ENCODE measurements at places on chromosomes 5 and 9. TPM values are rescaled to one million over a fixed set of nuclear protein-coding genes. Genes with fewer than 3 reads are reported as not detected.

MARVELD2 gene
- 1.7 TPM for total RNA-seq

ZNF883 gene
- total RNA-seq: 0.54 TPM

FOXD4 gene
- total RNA-seq: 0.89 TPM

PRDM9 gene
- total RNA-seq: not detected

MOB3B gene
- total RNA-seq: 7.3 TPM

TSLP gene
- total RNA-seq: not detected

WNK2 gene
- not detected for total RNA-seq

ZNF622 gene
- total RNA-seq: 37.1 TPM

PCDHGB4 gene
- 1.8 TPM for total RNA-seq

NFIL3 gene
- 3.4 TPM for total RNA-seq

SH3PXD2B gene
- total RNA-seq: not detected

KLF4 gene
- 3.7 TPM for total RNA-seq

DNA sequence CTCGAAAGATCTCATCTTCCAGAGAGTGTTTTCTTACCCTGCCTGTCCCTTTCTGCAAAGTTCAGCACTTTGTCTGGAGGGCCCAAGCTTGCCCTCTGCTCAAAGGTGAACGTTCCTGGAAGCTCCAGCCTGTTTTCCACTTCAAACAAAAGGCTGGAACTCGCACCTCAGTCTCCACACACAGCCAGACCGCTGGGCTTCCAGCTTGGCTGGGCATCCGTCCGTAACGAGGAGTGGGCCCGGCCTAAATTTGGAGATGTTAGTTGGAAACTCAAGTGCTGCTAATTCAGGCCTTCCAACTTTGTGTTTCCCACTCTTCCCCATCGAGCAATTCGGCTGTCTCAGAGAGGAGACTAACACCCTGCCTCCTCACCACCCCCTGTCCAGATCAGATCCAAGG lies 35.1 kb downstream of the FGF18 start:
- DNase-seq: no peak

DNA sequence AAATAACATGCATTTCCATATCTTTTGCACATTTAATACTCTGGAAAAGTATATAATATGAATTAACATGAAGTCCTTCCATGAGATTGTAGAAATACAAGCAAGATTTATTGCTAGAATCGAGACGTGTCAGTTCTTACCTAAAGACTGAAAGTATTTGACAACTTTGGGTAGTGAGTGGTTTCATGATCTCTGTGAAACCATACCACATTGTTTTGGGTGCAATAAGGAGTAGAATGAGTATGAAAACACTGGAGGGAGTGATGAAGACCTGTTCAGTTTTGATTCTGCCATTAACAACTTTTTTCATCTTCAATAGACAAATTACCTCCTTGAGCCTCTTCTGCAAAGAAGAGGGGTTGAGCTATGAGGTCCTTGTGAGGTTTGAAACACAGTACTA lies 133.7 kb downstream of the NUDT12 start:
- no peak for DNase-seq

DNA sequence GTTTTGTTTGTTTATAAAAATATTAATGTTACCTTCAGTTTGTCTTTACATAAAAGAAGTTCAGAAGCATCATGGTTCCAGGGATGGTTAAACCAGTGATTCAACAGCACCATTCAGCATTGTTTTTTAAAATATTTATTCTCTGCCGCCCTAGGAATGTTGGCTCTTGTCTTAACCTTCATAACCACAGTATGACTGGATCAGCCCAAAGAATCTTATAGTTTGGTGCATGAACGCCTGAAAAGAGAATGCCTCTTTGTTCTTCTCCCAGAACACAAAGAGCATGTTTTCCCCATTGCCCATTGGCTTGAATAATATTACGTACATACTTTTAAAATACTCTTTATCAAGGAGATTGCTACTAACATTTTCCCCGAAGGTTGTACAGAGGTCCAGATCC lies 413.4 kb downstream of the ANXA1 start:
- DNase-seq: no peak

DNA sequence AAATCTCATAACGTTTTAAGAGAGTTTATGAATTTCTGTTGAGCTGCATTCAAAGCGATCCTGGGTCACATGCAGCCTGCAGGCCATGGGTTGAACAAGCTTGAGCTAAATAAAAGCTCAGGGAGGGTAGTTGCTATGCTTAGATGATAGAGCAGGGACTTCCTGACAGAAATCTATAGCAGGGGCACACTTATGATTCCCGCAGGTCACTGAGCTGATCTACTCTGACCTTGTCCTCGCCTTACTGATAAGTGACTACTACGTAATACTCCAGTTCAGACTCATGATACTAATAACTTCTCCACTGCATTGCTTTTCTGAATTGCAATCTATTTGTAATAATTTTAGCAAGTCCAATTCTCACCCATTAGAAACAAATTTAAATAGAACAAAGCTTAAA lies 90.9 kb downstream of the NFIB start:
- no peak for DNase-seq

- DNase-seq: no peak
Measured at GRCh38 chr9:84327184-84327583, 13.4 kb downstream of the SLC28A3 start.

DNA sequence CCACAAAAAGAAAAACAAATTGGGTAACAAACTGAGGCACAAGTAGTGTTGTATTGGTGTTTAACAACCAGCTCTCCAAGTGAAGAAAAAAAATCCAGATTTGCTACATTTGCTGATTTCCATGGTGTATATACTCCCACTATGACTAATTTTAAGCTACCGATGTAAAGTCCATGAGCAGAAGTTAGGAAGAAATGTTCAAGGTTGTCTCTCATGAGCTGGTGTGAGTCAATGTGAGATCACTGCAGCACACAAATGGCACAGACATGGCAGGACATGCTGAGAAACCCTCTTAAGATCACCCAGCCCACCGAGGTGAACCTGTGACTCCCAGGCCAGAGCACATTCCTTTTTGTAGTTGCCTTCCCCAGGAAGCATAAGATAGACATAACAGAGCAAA lies 36.2 kb downstream of the SLC44A1 start:
- DNase-seq: no peak

GRCh38 chr9:127493592-127494303 lies 42.4 kb downstream of the LRSAM1 start:
- DNase-seq: no peak

DNA sequence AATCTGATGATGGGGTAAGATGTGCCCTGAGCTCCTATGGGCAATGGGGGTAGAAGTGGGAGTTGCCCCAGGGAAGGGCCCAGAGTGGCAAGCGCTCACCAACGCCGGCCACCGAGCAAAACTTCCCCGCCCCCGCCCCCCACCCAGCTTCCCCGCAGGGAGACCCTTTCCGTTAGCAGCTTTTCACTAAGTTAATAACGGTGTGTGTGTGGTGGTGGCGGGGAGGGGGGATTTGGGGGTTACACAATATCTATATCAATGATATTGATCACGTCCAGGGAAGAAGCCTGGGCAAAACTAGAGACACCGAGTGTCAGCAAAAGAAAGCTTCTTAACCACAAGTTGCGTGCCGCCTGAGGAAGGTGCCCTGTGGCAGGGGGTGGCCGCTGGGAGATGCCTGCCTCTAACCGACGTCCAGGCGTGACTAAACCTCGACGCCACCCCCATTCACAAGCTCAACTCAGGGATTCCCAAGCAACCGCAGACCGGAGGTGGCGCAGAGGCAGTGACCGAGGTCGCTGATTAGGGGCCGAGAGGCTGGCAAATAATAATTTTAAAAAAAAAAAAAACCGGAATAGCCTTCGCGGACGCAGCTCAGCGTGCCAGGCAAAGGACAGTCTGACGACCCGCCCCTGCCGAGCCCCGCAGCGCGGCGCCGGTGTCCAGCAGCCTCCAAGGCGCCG lies 222.6 kb downstream of the MEF2C start:
- peak; percentile 39 for DNase-seq

GRCh38 chr9:133876144-133876543 lies 116.0 kb downstream of the VAV2 start:
- no peak for DNase-seq

GRCh38 chr9:109164042-109164441 lies 3.0 kb downstream of the FRRS1L start:
- DNase-seq: peak; percentile 9

DNA sequence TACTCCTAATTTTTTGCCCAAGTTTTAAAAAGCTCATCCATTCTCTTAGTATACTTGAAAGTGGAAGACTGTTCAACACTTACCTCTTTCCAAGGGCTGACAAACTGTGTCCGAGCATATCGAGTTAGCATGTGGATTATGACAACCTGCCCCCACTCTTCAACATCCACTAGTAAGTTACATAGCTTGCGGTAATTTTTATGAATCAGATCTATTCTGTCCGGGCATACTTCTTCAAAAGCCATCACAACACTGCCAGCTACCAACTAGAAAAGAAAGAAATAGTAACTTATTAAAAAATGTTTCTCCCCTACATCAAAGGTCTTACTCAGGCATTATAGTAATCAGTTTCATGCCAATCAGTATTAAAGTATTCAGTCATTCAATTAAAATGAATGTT lies 78.5 kb downstream of the AP3B1 start:
- no peak for DNase-seq

DNA sequence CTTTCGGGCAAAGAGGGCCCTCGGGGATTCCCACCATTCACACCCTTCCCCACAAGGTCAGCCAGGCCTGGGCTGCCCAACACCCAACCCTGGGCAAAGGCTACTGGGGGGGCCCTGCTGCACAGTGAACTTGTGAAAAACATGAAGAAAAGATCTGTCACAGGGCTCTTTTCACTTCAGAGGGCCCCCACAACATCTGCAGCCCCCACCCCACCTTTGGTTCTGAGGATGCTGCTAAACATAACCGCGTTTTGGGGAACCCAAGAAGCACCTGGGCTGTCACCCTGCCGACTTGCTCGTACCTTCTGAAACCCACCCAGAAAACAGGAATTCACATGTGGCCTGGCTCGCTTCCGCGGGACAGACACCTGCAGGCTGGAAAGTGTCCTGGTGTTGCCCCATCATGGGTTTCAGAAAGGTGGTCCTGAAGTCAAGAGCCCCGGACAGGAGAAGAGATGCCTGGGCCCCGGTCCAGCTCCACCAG lies 29.3 kb downstream of the B4GALT1 start:
- peak; percentile 53 for DNase-seq

- no peak for DNase-seq
Measured at GRCh38 chr9:107087222-107087621, 195.9 kb upstream of the RAD23B start.

DNA sequence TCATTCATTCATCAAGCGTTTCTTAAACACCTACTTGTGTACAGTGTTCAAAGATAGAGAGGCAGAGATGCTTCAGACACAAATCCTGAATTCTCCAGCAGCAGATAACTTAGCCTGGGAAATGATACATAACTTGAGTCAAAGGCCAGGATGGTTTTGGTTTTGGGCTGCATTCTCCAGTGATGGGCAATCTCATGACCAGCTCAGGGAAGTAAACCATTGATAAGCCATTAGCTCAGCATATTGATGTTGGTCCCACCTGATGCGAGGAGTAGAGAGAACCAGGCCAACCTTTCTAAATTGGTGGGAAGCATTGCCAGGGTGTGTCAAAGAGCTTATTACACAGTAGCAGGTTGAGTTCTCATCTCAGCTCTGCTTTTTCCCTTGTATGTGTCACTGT lies 53.0 kb downstream of the SH3RF2 start:
- no peak for DNase-seq

DNA sequence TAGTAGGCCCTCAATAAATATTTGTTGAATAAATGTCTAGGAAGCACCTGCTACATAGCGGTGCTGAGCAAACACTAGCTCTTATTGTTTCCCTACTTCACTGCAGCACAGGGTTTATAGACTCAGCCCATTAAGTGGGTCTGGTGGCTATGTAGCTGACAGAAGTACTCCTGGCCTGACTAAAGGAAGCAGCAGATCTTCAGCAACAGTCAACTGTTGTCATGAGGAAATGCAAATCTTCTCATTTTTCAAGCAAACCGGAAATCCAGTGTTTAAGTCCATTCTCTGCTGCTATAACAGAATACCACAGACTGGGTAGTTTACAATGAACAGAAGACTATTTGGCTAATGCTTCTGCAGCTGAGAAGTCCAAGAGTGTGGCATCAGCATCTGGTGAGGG lies 2.8 kb upstream of the TEX10 start:
- peak; percentile 32 for DNase-seq

GRCh38 chr9:124381170-124381945 lies 33.9 kb downstream of the PSMB7 start:
- DNase-seq: no peak

- DNase-seq: no peak
Measured at GRCh38 chr9:19922476-19923118, 133.8 kb upstream of the SLC24A2 start.

DNA sequence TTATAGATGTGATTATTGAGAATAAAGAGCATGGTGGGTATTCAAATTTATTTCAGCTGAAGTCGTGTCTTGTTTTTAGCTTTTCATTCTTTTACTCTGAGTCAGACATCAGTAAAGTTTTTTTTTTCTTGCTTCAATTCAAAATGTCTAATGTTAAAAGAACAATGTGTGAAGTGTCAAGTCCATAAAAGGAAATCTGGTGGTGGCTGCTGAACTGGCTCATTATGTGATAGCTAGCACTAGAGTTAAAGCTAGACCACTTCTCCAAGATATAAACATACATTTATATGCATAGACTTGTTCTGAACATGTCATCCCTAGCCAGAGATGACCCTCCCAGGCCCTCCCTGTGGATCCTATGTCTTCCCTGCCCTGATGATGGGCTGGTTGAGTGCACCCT lies 338.3 kb downstream of the RAB3C start:
- DNase-seq: no peak

- no peak for DNase-seq
Measured at GRCh38 chr5:56356836-56357160, 123.7 kb upstream of the ANKRD55 start.

DNA sequence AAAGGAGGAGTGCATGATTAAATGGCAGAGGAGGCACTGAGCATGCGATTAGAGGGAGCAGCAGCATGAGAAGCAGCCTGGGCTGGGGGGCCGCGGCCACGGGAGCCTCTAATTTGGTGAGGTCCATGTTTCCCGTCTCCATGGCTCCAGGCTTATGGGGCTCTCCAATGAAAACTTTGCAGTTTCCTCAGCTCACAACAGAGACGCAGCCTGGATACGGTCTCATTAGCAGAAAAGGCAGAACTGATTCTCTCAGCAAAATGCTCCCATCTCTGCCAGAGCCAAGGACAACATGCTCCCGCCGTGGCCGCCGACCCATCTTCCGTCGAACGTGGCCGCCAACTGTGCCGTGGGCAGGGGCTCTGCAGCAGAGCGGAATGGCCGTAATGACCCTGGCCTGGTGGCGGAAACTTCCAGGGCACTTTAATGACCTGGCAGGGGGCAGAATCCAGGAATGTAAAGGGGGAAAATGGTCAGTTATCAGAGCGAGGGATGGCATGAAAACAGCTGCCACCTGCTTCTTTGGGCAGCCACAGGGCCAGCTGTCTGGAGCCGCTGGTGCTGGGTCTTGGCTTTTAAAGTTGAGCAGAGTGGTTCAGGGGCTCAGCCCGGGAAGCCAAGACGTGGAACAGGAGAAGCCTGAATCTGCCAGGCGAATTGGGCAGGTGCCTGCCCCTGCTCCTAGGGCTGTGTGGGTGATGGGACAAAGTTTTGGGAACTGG lies 76.5 kb downstream of the COL5A1 start:
- DNase-seq: no peak

DNA sequence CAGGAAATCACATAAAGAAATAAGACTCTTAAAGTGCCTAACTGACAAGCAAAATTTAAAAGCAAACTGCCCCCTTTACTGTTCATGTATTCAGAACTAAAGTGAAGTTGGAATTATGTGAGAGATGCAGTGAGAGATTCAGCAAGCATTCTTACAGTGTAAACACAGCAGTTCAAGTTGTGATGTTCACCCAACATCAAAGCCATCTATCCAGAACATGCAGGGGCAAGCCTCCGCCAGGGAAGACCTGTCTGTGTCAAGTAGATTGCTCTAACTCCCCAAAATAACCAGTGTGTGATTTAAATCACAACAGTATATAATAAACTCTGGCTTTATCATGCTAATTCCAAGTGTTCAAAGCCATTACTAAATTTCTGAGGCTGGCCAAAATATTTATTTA lies 233.3 kb downstream of the BNC2 start:
- DNase-seq: no peak
